HEK293T (cell line): ENCODE measurements at places on chromosomes 6 and 20.

- DNase-seq = no peak
Observed at GRCh38 chr6:41263267-41263666, 23.2 kb downstream of the TREM1 start.

DNA sequence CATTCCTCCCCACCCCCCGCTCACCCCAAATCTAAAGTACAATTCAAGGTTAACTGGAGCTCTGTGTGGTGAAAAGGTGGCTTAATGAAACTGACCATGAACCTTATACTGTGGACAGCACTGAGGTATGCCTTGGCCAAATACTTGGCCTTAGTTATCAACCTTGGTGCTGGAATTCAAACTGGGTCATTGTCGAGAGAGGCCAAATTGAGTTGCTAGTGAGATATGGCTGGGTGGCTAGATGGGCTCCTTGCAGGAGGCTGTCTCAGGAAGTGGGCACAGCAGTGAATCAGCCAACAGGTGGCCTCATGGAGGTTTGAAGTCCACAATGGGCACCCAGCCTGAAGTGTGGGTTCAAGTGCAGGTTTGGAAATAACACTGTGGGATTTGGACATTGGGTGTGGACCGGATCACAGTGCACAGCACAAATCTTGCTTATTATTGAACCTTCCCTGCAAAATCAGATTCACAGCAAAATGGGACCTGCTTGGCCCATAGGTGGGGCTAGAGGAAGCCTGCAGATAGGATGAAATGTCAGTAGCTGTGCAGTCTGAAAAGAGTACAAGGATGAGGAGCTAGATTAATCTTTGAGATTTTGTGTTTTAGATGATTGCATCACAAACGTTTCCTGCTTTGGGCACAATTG, 5.6 kb upstream of the BTBD3 start:
- DNase-seq = peak; percentile 35

DNA sequence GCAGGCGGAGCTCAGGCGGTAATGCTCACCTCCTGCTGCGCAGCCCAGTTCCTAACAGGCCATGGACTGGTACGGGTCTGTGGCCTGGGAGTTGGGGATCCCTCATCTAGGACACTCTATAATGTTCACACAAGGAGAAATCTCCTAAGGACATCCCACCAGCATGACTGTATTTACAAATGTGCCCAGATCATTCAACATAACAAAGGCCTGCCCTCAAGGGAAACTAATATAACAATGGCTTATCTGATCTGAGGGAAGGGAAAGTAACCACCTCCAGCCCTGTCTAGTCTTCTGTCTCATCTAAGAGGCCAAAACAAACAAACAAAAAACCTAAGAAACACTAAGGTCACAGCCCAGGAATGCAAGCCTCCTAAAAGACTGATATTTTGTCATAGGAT, 232.8 kb downstream of the RNGTT start:
- no peak for DNase-seq

DNA sequence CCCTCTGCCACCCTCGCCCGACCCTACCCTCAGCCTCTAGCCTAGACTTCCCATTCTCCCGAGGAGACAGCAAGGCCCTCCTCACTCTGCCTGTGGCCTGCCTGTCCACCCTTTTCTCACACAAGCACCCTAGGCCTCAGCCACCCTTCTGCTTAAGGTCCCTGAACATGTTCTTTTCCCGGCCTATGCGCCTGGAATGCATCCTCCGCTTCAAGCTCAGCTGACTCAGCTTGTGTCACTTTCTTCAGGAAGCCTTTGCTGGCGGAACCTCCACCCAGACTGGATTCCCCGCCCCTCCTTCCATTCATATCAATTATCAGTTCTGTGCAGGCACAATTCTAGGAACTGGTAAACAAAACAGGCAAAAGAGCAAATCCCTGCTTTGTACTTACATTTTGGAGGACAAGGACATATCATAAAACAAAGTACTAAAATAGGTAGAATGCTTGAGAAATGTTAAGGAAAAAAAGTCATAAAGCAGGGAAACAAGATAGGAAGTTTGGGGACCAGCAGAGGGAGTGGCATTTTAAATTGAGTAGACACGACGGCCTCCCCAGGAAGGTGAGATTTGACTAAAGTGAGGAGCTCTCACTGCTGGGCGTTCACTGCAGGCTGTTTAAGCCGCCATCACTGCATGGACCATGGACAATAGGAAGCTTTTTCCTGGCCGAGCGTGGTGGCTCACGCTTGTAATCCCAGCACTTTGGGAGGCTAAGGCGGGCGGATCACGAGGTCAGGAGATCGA, 17.9 kb upstream of the SNHG17 start:
- no peak for DNase-seq

DNA sequence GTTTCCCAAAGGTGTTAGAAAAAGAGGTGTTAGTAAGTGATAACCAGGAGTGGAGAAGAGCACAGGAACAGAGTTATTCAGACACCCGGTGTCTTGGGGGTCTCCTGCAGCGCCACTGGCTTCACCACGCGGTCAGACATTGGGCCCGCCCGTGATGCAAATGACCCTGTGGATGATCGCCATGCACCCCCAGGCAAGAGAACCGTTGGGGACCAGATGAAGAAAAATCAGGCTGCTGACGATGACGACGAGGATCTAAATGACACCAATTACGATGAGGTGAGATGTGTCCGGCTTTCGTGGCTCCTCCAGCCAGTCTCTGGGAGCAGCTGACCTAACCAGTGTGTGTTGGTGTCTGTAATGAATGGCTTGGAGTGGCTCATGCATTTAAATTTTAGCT, 2.0 kb downstream of the PRPF6 start:
- no peak for DNase-seq
